Suppressor macrophage treated with lipopolysaccharide for 4 hours (primary cell): ENCODE measurements at places on chromosomes 7 and 10.
A peak's percentile ranks its signal among the peaks of the same experiment; 100 is the strongest.

DNA sequence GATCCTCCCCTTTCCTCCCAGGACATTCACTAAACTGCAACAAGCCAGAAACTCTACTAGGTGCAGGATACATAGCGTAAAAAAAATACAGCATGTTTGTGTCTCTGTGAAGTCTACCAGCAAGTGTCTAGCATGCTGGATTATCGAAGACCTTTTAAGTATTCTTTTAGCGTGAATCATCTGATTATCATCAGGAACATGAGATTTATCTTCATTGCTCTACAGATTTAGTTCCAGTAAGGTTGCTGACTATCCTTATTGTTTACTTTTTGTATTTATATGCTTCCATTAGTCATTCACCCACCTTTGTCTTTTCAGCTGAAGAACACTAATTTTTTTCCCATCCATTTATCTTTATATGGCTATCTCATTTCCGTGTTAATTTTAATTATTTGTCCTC is 62.8 kb downstream of the PDZD8 start:
- no peak for DNase-seq

DNA sequence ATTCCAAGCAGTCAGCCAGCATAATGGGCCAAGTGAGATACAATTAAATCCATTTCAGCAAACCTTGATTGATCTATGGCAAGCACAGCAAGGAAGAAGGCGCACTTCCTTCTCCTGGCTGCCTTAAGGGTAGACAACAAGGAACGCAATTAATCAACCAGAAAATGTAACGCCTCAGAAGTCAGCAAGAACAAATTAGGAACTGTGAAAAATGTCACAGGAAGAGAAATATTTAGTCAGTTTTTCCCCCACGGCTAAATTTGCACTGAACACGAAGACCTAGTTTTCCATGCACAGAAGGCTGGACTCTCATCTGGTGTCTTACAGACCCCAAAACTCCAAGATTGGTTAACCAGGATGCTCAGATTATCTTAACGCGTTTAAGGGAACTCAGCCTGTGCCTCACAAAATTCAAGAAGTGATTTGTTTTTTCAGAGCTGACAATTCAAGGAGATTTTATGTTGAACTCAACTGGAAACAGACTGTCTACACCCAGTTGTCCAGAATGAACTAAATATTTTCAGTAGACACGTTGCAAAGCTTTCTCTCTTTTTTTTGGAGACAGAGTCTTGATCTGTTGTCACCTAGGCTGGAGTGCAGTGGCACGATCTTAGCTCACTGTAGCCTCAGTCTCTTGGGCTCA is 14.2 kb downstream of the SNX8 start:
- peak; percentile 81 for DNase-seq

DNA sequence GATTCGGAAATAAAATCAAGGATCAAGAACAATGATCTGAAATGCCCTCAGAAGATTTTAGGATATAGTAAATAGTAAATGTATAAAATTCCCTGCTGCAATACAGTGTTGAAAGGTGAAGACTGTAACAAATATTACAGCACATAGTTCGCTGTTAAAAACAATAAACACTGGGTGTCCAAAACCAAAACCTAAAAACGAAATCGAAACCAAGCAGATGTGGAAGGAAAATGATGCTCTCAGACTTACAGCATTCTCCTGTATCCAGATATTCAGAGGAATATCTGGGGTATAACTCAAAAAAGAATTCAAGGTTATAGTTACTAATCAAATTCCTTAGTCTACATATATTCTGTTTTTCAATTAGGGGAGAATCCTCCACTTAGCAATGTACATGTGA is 708.1 kb upstream of the PCDH15 start:
- no peak for DNase-seq

DNA sequence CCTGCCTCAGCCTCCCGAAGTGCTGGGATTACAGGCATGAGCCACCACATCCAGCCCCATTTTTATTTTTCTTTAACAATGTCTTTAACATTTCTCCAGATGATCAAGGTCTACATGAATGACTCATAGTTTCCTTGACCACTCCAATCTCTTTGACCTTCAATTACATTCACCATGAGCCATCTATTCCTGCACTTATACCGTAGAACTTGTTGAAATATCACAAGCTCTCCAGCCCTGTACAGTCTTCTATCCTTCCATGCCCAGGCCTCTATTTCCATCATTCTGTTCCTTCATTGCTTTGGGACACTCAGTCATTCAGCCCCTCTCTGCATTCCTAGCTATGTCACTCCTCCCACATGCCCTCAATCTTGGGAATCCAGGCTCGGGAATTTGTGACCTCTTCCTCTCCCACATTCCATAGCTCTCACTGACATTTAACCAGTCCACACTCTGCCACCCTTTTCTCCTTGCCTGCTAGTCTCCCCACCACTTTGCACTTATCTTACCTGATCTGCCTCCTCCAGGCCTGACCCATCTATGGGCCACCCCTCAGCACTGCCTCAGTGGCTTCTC is 151.8 kb upstream of the STK17A start:
- DNase-seq, result no peak

- DNase-seq, result peak; percentile 16
Measured at GRCh38 chr10:22754296-22754695, 39.9 kb upstream of the PIP4K2A start.

GRCh38 chr7:14766747-14767146 is 135.8 kb downstream of the DGKB start:
- no peak for DNase-seq

GRCh38 chr7:91326516-91327199 is 62.4 kb downstream of the FZD1 start:
- no peak for DNase-seq

GRCh38 chr10:68348265-68348741 is 15.6 kb upstream of the PBLD start:
- peak; percentile 50 for DNase-seq

DNA sequence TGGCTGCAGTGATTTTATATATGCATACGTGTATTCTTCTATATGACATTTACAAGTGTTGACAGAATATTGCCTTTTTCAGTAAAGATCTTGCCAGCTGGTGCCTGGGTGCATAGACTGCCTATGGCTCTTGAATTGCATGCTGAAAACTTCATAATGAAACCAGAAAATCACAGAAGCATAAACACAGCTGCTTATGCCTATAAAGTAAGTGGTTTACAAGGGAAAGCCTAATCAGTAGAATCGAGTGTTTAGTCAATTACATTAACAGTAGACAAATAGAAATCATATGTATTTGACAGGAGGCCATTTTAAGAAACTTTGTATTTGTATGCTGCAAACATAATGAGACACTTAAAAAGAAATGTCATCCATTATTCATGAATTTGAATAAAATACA is 82.5 kb downstream of the TMEM168 start:
- no peak for DNase-seq

GRCh38 chr10:59064080-59064692 is 112.3 kb upstream of the PHYHIPL start:
- DNase-seq, result no peak

- DNase-seq, result peak; percentile 42
Measured at GRCh38 chr7:131027287-131027773, 293.3 kb upstream of the KLF14 start.

- DNase-seq, result peak; percentile 35
Measured at GRCh38 chr7:95794917-95795515, 22.7 kb downstream of the DYNC1I1 start.

DNA sequence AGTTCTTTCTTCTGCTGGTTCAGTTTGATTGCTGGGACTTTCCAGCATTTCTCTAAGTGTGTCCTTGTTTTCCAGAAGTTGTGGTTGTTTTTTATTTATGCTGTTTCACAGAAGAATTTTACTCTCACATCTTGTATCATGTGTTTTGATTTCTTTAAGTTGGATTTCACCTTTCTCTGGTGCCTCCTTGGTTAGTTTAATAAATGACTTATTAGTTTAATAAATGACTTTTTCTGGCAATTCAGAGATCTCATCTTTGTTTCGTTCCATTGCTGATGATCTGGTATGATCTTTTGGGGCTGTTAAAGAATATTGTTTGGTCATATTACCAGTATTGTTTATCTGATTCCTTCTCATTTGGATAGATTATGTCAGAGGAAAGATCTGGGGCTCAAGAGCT is 59.8 kb upstream of the CYP2C9 start:
- DNase-seq, result no peak

GRCh38 chr7:15681631-15682030 is 4.9 kb downstream of the MEOX2 start:
- no peak for DNase-seq

DNA sequence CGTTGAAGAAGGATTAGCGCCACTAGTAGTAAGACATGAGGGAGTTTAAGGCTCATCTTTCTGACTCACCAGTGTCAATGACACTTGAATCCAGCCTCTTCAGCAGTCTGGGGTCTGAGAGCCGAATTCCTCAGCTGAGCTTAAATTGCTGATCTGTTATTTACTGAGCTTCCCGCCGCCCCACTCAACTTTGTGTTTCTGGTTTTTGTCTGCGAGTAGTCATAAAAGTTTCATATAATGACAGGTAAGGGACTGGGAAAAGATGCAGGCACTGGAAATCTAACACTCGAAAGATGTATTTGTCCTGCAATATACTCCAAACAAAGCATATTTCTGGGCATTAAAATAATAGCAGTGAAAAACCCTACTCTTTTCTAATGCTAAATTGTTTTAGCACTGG is 51.2 kb upstream of the RELN start:
- no peak for DNase-seq

DNA sequence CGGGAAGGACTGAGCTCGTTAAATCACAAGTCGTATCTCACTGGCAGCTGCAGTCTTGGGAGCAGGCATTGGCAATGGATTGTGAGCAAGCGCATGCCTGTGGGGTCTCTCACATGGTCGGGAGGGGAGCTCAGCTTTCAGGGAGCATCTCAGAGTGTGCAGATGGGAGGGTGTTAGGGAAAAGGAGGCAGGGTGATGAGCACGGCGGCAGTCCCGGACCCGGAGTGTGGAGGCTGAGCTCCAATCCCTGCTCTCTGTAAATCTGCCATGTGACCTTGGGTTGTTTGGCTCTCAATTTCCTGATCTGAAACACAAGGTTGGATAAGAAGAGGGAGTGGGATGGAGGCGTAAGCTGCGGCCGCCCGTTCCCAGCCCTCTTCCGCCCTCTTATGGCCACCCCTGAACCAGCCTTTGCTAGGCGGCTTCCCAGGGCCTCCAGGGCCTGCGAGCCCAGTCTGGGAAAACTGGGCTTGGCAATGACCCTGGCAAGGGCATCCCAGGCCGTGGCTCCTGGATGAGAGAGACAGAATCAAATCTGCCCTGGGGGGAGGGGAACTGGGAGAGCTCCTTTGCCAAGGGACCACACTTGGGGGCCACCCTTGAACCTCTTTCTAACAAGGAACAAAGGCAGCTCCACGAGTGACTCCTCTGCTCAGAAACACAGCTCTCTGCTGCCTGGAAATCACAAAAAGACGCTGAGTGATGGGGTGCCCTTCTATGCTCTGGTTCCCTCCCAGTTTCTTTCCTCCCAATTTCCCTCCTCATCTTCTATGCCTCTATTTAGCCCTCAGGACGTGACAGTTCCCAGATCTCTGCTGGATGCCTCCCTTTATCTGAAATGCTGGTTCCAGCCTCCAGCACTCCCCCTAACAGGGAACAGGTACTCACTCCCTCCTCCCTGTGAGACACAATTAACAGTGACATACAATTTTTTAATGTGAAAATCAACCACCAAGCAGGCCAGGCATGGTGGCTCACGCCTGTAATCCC is 41.7 kb upstream of the LOXL4 start:
- peak; percentile 64 for DNase-seq
